ENCODE measurements at places on chromosomes 6 and 20.

DNA sequence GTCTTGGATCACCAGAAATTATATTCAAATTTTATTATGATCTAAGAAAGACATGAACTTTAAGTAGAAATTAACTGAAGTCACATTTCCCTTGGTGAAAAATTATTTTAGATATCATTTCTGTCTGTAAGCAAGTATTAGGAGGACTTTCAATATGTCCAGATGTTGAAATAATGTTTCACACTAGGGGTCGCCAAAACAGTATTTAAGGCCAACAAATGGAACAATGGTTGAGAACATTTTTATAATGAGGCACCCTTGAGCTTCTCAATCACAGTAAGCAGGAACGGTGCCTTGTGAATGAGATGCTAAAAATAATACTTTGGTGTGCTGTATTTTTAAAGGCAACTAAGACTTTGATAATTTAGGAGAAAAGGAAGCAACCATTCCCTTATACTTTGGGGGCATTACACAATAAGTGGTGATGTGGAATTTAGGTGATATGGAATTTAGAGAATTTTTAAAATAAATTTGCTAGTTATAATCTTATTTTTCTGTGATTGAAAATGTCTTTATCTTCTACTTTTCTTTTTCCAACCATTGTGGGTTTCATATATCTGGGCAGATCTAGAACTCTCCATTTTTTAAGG lies 9.6 kb upstream of the SF3B5 start:
- peak; percentile 66 for DNase-seq

GRCh38 chr6:57254055-57254717 lies 32.1 kb upstream of the RAB23 start:
- no peak for DNase-seq

- DNase-seq = no peak
Observed at GRCh38 chr6:37588735-37589108, 89.0 kb upstream of the CCDC167 start.

DNA sequence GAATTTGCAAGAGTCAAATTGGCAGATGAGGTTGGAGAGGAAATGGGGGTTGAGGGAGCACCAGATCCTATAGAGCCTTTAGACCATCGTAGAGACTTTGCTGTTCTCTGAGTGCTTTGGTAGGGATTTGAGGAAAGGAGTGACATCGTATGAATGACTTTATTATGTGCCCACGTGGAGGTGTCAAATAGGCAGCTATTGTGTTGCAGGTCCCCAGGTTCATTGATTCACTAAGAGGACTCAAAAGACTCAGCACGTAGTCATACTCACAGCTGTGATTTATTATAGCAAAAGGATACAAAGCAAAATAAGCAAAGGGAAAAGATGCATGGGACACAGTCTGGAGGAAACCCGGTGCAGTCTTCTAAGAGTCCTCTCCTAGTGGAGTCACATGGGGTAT lies 2.2 kb downstream of the MTRES1 start:
- no peak for DNase-seq

- no peak for DNase-seq
Observed at GRCh38 chr6:158046201-158047126, 64.8 kb downstream of the SYNJ2 start.

GRCh38 chr6:37818536-37819176 lies 871 bp upstream of the ZFAND3 start:
- DNase-seq = peak; percentile 99

GRCh38 chr6:137989664-137990063 lies 117.6 kb downstream of the PERP start:
- DNase-seq = no peak

DNA sequence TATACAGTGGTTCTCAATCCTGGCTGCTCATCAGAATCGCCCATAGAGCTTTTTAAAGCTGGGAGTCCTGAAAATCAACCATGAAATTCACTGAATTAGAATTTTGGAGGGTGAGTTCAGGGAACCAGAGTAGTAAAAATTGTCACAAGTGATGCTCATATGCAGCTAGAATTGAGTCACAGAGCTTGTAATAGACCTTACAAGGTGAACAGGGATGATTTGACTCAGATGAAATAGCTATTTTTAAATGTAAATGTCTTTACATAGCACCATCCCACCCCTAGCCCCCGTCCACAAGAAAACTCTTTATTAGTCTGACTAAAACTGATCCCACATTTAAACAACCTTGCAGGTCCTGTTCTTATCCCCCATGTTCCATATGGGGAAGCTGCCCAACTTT lies 531.7 kb downstream of the LMBRD1 start:
- no peak for DNase-seq

GRCh38 chr20:53448875-53449274 lies 144.8 kb downstream of the ZNF217 start:
- DNase-seq = no peak

DNA sequence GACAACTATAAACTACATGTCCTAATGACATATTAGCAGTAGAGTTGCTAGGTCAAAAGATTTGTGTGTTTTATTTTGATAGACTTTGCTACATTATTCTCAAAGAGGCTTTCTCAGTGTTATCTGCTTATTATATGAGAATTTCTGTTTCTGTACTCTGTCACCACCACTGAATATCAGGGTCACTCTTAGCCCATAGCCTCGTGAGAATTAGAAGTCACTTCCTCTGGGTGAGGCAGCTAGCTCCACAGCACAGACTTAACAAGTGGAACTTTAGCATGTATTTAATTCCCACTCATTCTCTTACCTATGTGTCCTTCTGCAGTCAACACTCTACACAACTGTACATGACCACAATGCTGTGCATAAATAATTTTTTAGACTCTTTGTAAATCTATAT lies 6.7 kb downstream of the PHACTR2 start:
- no peak for DNase-seq

DNA sequence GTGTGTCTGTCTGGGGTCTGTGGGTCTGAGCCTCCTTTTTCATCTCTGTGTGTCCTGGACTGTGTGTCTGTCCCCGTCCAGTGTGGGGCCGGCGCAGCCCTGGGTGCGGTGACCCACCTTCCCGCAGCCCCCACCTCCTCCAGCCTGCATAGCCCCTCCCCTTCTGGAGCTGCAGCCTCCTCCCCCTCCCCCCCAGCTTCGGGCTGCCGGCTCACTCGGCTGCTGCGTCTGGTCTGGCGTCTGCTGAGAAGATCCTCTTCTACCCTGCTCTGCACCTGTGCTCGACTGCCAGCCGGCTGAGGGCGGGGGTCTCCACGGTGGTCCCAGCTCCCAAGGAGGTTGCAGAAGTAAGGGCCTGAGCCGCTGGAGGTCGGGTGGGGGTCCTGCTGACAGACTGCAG lies 7.6 kb upstream of the LKAAEAR1 start:
- no peak for DNase-seq

DNA sequence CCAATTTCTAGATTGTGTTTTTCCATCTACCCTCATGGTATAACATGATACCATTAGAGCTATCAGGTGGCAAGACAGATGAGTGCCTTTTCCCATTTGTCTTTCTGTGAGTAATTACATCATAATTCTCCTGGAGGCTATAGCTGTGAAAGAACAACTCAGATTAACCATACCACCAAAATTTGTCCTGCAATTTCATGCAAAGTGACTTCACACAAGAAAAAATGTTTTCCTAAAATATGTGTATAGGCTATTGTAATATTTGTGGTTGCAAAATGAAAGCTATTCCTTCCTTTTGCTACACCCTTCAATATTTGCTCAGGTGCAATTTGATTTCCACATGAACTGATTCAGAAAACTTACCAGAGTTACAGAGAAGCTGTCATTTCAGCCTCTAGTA lies 547.7 kb upstream of the ID4 start:
- DNase-seq = peak; percentile 7

- DNase-seq = no peak
Observed at GRCh38 chr6:80249897-80250296, 143.4 kb downstream of the BCKDHB start.

- DNase-seq = peak; percentile 95
Observed at GRCh38 chr20:62301773-62302340, 940 bp upstream of the ADRM1 start.

GRCh38 chr6:159035891-159036290 lies 8.9 kb downstream of the TAGAP start:
- no peak for DNase-seq

DNA sequence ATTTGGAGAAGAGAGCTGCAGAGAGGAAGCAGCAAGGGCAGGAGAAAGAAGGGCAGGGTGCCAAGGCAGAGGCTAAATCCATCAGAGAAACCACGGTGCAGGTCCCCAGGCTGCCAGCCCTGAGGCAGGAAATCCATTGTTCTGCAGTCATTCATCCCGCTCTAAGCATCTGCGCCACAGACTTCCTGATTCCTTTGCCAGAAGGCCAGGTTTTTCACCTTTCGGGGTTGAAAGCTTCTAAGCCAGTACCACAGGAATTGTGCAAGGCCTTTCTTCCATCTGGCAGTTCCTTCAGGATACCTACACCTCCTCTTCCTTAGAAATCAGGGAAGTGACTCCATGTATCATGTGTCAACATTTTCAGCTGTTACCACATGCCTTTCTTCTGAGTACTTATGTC lies 45.6 kb downstream of the ADGRF5 start:
- DNase-seq = peak; percentile 43

DNA sequence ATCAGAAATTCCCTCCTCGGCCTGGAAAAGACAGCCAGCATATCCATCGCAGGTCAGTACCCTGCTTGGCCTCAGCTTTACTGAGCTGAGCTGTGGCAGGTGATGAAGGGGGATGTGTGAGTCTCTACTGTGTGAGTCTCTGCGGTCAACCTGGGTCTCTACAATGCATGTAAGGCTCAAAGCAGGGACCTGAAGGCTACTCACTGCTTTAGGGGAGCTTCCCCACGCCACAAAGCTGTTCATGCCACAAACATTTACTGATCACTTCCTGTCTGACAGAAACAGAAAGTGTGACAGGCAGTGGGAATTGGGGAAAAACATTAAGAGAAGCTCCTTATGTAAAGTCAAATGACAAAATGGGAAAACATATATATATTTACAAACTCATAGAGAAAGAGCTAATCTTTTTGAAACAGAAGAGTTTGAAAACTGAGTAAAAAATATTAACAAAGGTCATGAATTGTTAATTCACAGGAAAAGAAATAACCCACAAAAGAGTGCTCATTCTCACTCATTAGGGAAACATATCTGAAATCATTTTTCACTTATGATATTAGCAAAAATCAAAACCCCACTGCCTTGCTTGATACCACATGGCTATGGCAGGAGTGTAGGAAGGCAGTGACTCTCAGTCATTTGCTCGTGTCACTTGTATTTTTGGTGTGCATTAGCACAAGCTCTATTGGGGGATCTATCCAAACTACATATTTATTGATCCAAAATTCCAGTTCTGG lies 5.8 kb downstream of the BTN3A3 start:
- DNase-seq = no peak

DNA sequence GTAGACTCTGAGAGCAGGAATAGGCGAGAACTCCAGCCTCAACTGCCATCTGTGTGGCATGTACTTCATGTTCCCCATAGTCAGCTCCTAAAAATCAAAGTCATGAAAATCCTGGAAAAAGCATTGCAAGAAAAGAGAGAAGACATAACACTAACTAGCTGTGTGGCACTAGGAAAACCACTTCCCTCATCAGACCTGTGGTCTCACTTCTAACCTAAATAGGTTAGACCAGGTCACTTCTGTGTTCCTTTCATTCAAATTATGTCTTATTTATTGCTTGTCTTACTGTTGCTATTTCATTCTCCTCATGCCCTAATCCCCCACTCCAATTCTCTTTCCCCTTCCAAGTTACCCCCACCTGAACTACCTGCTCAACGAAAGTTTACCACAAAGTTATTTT lies 70.2 kb downstream of the TNFRSF21 start:
- no peak for DNase-seq

DNA sequence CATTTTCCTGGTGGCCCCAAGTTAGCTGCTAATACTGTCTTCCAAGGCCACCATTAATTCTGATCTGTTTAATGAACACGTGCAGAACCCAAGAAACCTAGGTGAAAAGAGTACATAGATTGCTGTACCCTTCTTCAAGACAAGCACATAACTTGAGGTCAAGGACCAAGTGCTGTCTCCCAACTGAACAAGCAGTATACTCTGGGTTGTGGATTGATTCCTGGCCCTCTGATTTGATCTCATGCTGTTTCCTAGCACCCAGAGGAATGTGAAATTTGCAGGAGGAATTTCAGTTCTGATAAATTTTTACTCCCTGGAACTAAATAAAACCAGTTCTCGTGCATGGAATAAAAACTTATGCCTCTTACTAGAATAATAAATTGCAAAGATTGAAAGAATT lies 75.6 kb downstream of the MTFR2 start:
- no peak for DNase-seq

DNA sequence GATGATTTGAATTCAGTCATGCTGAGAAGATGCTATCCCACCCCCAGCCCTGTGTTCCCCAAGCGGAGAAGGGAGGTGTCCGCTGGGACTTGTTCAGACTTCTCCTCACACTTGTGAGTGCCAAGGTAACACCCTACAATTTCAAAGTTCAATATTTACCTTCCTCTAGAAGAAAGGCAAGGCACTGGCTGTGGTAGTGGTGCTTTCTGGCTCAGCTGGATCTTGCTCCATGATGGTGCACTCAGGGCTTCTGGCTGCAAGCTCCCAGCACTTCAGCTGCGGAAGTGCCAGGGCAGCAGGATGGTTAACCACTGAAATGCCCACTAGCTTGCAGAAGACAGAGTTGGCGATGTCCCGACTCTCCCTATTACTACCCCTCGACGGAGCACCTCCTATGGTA lies 135.4 kb downstream of the MTFR2 start:
- peak; percentile 77 for DNase-seq

- no peak for DNase-seq
Observed at GRCh38 chr6:164034602-164035140, 620.2 kb downstream of the QKI start.

DNA sequence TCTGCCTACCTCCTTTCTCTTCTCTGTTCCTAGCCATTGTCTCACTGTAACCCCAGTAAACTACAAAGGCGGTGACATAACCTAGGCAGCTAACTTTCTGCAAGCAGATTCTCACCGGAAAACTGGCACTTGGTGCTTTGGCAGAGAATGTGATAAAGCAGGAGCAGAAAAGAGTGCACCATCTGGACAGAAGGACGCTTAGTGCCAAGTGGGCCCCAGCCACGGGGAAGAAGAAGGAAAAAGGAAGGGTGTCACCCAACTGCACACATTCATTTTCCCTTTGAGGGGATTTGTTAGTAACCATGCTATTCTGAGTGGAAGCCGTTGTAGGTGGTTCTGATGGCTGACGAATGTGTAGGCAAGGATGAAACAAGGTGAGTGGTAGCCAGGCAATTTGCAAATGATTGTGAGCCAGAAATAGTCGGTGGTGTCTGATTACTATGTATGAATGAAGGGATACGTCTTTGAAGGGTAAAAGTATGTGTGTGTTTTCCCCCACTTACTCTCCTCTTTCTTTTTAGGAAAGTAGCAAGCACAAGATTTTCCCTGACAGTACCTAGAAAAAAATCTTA lies 148.3 kb upstream of the STXBP5 start:
- no peak for DNase-seq
